ENCODE measurements at places on chromosomes 1 and 21. TPM values are rescaled to one million over a fixed set of nuclear protein-coding genes. Genes with fewer than 3 reads are reported as not detected.

DNA sequence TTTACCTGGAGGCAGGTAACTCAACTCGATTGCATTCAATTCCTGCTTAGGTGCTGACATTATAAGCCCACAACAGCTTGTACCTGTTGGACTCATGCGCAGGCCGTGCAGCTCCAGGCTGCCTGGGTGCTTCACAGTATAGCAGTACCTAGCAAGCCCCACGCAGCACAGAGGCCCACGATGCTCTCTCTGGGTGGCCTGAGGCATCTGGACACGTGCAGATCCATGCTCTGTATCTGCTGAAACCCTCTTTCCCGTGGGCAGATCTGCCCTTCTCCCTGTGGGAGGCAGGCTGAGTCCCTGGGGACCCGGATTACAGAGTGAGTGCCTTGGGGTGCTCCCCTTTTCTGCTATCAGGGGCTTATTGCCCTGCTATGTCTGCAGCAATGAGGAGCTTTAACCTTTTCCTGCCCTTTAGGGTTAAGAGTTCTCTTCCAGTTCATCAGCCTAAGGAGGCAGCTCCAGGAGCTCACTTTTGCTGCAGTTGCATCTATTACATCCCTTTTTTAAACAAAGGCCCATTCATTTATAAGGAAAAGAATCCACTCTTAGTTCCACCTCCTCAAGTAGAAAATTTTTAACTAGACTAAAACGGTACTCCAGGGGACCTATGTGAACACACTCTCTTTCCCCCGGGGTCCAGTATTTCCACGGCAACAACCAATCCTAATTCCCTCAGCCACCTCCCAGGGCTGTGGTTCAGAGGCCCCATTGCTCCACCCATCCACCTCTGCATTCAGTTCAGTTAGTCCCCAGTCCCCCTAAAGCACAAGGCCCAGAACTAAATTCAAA is 19.3 kb downstream of the ITPKB start:
- no peak for ATAC-seq

GRCh38 chr1:41766546-41766945 is 152.2 kb downstream of the HIVEP3 start:
- no peak for ATAC-seq

- ATAC-seq = no peak
Measured at GRCh38 chr1:200907611-200908097, 13.0 kb downstream of the INAVA start.

GRCh38 chr1:36351227-36351977 is 28.0 kb upstream of the EVA1B start:
- ATAC-seq = peak; percentile 90

The GREM2 gene
- 2.7 TPM for total RNA-seq

GRCh38 chr1:182552527-182552926 is 36.5 kb downstream of the RNASEL start:
- ATAC-seq = no peak

DNA sequence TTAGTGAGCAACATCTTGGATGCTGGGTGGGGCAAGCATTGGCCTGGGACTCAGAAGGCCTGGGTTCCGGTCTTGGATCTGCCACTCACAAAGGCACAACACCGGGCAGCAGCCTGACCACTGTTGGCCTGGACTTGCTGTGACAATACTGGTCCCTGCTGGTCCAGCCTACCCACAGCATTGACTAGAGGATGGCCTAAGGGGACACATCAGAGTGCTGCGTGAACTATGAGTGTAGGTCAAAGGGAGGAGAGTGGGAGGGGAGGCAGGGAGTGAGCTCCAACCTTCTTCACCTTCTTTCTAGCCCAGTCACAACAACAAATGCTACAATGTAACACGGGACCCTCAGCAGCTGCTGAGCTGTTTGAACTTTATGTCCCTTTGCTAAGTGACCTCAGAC is 31.1 kb downstream of the TMEM50A start:
- ATAC-seq = no peak

The ACTL8 gene
- 0.11 TPM for total RNA-seq

The BLACAT1 gene
- 5.6 TPM for total RNA-seq

DNA sequence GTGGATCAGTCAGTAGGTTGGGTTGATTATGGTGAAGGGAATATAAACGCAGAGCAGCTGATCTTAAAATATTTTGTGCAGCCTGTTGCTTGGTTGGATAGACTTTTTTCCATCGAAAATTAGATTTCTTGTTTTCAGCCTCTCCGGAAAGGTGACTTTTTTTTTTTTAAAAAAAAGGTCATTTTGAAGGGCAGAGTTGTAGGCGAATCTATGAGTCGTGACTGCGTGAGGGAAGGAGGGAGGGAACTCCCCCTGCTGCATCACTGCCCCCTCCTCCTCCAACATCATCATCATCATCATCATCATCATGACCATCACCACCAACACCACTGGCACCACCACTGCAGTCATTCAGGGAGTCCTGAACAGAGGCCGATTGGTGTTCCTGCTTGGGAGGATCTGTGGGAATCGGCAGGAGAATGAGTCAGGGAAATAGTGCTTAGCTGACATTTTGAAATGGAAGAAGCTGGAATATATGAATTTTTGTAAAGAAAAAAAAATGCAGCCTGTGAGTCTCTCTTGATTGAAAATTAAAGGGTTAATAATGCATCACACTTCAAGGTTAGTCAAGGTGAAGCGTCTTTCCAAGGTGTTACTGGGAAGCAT is 1.2 kb downstream of the ATP1B1 start:
- no peak for ATAC-seq

DNA sequence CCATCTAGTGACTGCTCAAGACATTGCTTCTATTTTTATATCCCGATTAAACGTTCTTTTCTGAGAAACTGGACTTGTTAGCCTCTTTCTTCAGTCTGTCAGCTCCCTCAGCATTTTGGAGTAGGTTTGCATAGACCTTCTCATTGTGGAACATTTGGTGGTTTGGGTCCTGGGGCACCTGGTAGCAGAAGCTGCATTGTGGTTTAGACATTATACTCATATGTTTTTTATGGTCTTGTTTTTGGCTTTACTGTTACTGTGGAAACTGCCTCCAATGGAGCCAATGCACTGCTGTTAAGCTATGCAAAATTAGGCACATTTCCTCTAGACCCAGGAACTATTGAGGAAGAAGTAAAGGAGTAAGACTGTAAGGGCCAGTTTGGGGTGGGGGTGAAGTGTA is 36.7 kb upstream of the LRRC8B start:
- ATAC-seq = no peak

DNA sequence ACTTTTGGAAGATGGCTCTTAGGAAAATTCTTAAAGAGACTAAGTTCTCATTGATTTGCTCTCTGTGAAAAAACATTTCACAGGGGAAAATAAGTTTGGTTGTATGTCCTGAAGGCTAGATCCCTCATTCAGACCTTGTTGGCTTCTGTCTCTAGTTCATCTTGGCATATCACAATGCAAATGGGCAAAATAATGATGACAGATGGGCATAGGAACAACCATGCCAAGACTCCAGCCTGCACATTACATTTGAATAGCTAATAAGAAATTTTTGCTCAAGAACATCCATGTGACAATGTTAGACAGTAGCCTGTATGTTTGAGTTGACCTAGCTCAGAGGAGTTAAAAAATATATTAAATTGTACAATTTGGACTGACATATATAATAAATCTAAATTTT is 292.9 kb downstream of the PLA2G4A start:
- no peak for ATAC-seq

The LAD1 gene
- total RNA-seq = 0.21 TPM

GRCh38 chr1:20142001-20142710 is 3.0 kb downstream of the PLA2G2F start:
- no peak for ATAC-seq

The HSPB7 gene
- 0.71 TPM for total RNA-seq

GRCh38 chr1:234541286-234541975 is 62.5 kb upstream of the TARBP1 start:
- no peak for ATAC-seq

The TRIM67 gene
- 23.0 TPM for total RNA-seq

DNA sequence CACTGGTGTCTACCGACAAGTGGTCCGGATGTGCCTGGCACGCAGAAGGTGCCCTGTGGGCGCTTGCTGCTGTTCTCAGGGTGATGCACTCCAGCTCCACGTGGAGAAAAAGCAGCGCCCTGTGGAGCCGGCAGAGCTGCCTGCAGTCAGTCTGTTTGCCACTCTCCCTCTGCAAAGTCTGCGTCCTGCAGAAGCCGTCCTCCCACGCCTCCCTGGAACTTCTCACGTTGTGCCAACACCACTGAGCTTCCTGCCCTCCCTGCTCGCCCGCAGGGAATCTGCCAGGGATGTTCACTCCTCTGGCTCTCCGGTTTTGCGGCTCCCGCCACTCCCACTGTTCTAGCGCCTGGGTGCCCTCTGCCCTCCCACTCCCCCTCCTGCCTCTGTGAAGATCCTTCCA is 19.8 kb upstream of the UBXN10 start:
- ATAC-seq = no peak

DNA sequence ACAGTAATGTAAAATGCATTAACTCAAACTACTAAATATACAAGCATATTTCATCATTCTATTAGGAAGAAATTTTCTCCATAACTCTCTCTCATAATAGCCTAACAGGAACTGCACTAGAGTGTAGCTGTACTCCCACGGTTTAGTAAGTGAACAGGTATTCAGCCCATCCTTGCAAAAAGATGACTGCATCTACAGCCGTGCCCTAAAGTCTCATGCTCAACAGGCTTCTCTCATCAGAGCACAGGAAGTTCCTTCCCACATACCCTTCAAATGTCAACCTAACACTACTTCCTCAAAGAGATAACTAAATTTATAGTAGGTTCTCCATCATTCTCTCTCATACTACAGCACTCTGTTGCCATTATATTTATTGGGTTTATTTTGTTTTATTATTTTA is 251.6 kb downstream of the AKT3 start:
- ATAC-seq = no peak

DNA sequence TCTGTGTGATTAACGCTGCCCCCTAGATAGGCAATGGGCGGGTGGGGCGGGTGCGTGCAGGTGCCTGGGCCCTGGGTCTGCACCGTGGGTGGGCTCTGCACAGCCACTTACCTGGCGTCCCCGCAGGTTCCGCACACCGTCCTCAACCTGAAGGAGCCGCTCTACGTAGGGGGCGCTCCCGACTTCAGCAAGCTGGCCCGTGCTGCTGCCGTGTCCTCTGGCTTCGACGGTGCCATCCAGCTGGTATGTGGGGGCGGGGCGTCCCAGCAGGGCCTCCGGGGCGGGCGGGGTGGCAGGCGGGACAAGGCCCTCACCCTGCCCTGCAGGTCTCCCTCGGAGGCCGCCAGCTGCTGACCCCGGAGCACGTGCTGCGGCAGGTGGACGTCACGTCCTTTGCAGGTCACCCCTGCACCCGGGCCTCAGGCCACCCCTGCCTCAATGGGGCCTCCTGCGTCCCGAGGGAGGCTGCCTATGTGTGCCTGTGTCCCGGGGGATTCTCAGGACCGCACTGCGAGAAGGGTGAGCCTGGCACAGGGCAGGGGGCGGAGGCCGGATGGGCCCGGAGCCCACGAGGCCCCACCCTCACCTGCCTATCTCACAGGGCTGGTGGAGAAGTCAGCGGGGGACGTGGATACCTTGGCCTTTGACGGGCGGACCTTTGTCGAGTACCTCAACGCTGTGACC is 22.8 kb downstream of the RNF223 start:
- no peak for ATAC-seq

GRCh38 chr1:86067626-86068025 is 88.9 kb downstream of the COL24A1 start:
- no peak for ATAC-seq

DNA sequence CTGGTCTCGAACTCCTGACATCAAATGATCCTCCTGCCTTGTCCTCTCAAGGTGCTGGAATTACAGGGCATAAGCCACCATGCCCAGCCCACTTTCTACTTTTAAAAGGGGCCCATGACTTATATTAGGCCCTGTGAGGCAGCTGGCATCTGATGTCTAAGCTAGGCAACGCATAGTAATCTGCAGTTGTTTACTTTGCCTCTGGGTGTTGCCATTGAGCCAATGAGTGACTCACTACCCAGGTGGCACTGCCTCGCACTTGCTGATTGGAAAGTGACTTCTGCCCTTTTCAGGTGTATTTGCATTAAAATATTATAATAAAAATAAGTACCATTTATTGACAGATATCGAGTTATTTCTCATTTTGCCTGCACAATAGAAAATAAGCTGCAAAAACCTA is 84.9 kb downstream of the KIF14 start:
- ATAC-seq = no peak

The GOLT1A gene
- 0.89 TPM for total RNA-seq

DNA sequence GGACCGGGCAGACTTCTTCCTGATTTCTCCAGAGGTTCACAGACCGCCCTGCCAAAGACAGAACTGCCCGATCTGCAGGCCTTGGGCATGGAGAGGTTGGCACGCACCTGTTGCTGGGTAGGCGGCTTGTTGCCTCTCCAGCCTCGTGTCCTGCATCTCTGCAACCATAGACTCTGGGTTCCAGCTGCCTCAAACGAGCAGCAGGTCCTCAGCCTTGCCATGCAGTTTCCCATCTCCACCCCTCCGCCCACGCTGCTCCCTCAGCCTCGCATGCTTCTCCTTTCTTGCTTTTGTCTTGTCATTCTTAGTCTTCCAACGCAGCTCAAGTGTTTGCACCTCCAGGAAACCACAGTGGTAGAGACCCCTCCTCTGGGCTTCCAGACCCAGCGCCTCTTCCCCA is 126.2 kb downstream of the LACTBL1 start:
- no peak for ATAC-seq

- peak; percentile 99 for ATAC-seq
Measured at GRCh38 chr1:197736685-197737084, 38.6 kb downstream of the DENND1B start.

DNA sequence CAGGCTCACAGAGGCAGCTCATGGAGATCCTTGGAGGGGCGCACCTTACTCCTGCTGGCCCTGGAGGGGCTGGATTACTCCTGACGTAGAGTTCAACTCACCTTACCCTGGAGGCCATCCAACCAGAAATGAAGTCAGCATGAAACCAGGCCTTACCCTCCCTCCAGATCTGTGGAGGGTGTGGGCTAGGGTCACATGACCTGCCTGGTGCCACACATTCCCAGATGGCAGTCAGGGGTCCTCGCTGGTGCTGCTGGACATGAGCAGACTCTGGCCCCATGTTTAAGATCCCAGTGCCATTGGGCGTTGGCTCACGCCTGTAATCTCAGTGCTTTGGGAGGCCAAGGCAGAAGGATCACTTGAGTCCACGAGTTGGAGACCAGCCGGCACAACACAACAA is 4.5 kb downstream of the C21orf58 start:
- no peak for ATAC-seq

DNA sequence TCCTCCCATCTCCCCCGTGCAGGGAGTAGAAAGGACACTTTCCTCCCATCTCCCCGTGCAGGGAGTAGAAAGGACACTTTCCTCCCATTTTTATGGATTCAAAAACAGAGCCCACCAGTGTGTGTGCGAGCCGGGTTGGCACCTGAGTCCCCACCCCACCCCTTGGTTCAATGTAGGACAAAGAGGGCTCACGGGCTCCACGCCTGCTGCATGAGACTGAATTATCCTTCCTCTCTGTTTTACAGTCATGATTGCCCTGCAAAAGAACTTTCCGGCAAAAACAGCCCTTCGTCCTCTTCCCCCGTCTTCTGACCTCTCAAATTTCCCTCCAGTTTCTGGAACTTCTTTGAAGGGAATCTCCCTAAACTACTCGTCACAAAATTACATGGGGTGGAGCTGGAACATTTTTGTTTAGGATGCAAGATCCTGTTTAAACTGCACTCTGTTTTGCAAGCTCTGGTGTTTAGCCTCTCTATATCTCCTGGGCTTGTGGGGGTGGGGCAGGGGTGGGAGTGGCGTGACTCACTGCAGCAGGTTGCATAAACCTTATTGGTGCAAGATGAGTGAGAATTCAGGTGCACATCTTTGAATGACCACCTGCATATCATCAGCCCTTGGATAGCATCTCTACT is 99.8 kb downstream of the PSMG1 start:
- ATAC-seq = no peak

Measured in motor neuron (in vitro differentiated cells).